Aorta (tissue), 5 donors: ENCODE measurements at places on chromosomes 6 and 20.

- no peak for DNase-seq
These were observed 5.8 kb upstream of the GNRH2 start for GRCh38 chr20:3037654-3038053.

DNA sequence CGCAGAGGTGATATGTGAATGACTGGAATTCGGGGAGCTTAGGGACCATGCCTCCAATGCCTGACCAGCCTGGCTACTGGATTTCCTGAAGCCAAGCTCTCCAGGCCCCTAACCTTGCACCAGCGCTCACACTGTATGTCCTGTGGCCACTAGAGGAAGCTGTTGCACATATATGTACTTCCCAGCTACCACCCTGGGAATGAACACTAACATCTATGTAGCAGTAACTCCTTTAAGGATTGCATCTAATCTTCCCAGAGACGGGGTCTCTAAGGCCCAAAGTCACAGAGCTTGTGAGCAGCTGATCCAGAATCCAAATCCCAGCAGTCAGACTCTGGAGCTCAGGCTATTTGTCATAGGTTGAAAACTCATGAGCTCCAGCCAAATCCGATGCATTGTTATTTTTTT, 20.4 kb upstream of the BPIFB1 start:
- no peak for DNase-seq

- DNase-seq = no peak
These were observed 9.9 kb upstream of the SPATS1 start for GRCh38 chr6:44332585-44332984.

- DNase-seq = no peak
These were observed 45.1 kb upstream of the MCM9 start for GRCh38 chr6:118980063-118980462.

GRCh38 chr6:63560801-63561287, 11.4 kb upstream of the LOC128125822 start:
- no peak for DNase-seq

DNA sequence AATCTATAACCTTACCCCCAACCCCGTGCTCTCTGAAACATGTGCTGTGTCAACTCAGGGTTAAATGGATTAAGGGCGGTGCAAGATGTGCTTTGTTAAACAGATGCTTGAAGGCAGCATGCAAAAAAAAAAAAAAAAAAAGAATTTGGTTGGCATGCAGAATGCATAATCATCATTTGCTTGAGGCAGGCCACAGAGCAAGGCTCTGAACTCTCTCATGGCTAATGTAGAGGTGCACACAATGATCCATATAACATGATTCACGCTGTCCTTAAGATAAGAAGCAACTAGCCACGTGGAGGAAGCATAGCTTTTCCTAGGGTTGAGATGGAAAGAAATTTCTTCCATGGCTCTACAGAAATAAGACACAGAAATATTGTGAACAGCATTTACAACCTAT, 27.6 kb upstream of the RPN2 start:
- DNase-seq = no peak
